Stimulated activated CD4-positive, alpha-beta T cell treated with anti-CD3 and anti-CD28 coated beads, Interleukin-2, amount 100 ng/mL, for 4 hours (primary cell): ENCODE measurements at places on chromosomes 12 and 14.

DNA sequence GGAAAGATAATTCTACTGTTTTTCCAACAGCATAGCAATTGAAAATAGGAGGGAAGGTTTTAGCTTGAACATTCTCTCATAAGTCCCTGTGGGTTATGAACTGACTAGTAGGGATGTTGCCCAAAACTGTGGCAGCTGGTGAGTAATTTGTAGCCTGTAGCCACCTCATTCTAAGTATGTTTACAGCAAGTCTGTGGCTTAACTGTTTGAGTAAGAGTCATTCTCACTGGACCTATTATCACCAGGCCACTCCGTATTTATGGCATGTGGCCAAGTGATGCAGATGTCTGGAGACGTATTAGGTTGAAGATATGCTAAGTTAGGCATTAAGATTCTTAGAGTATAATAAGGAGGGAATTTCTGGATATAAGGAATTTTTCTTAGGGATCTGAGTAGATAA, 458.3 kb downstream of the ETNK1 start:
- no peak for DNase-seq

DNA sequence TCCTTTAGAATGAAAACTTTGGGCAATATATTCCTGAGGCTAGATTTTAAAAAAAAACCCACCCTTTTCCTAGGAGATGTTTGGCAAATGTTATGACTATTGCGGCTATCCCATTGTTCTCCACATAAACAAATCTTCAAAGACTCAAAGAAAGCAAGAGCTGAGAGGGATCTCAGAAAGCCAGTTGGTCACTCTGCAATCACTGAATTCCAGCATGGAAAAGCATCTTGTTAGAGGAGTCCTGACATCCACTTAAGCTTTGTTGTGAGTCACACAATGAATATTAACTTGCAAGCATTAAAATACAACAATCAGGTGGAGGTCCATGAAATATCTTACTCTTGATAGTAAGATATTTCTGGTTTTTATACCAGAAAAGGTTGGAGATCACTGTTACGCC, 11.0 kb upstream of the PTPRB start:
- no peak for DNase-seq

- DNase-seq, result no peak
Measured at GRCh38 chr14:100374270-100374669, 51.1 kb downstream of the SLC25A47 start.

DNA sequence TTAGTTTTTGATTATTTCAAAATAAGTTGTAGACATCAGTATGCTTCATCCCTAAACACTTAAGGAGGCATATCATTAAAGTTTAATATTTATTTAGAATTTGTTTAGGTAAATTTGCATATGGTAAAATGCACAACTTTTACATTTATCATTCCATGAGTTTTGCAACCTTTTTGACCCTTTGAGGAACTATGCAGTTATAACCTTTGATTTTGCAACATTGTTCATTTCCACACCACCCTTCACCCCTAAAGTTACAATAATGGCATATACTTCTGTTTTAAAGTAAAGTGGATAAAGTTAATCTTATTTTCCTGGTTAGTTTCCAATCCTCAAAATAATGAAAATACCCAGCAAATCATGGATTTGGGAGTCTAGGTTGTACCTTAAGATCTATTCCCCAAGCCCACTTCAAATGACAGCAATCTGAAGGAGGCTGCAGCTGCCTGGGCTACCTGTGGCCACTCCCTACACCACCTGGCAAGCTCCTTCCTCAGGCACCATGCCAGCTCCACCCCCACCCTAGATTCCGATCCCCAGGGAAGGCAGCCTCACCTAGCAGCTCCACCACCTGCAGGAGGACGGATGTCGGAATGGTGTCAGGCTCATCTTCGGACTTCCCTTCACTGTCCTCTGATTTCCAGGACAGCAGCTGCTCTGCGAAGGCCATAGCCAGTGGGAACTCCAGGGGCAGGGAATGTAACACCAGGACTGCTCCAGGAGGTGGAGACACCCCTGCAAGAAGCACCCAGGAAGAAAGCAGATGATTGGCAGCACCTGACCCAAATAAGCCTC, 65.1 kb downstream of the TRAFD1 start:
- no peak for DNase-seq

- DNase-seq, result no peak
Measured at GRCh38 chr12:57221169-57221917, 4.7 kb downstream of the NXPH4 start.

DNA sequence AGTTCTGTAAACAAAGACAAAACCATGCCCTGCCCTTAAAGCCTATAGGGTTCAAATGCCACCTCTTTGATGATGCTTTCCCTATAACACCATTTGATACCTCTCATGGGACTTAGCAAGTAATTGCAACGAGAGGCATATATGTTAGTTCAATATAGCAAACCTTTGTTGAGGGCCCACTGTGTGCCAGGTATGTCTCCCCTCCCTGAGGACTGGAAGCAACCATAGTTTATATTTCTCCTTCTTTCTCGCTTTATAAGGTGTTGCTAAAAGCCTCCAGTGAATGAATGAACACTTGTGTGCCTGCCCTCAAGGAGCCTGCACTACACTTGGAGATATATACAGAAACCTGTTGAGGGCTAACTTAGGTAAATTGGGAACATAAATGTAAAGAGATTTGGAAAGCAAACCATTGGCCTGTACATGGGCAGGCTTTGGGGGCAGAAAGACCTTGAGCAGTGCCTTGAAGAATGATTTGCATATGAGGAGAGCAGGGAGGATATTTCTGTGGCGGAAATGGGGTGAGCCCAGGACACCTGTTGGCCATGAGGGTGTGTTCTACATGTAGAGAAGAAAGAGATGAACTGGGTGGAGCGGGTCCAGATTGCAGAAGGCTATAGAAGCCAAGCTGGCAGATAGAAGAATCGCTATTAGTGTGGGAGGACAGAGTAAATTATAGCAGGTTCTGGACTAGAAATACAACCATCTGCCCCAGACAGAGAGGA, 1.8 kb upstream of the CKAP4 start:
- DNase-seq, result no peak

- no peak for DNase-seq
Measured at GRCh38 chr12:80857311-80857710, 80.4 kb downstream of the LIN7A start.

DNA sequence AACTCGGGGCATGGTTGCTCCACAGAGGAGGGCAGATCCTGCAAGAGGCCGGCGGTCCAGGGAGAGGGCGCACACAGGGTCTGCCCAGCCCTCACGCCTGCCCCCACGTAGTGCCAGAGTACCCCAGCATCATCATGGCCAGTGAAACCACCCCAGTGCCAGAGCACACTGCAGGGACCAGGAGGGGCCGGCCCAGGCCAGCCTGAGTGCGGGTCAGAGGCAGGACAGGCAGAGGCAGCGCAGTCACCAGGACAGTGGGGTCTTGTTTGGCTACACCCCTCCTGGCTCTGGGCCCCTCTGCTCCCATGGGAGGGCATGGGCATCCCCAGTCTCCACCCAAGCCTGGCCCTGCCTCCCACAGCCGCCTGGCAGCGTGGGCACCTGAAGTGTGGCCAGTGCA, 34.7 kb downstream of the LRCOL1 start:
- no peak for DNase-seq

GRCh38 chr12:15193946-15194345, 27.3 kb downstream of the RERG start:
- no peak for DNase-seq

DNA sequence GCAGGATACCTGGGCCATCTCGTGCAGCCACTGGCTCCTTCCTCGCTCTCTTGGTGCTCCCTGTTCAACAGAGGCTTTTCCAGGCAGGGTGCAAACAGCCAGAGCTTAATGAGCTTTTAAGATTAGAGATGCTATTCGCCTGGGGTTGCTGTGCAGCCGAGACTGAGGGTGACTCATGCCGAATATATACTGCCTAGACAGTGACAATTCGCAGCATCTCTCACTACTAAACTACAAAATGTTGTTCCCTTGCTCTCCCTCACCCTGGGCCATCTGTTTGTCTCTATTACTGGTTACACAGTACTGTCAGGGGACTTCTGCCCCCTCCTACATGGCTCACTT, 26.0 kb upstream of the TESC start:
- DNase-seq, result no peak

- no peak for DNase-seq
Measured at GRCh38 chr12:7498809-7499208, 4.8 kb downstream of the CD163 start.

GRCh38 chr14:56891226-56891625, 80.9 kb upstream of the OTX2 start:
- no peak for DNase-seq

GRCh38 chr12:9649532-9649940, 20.0 kb upstream of the CLEC2D start:
- no peak for DNase-seq
